ENCODE measurements at places on chromosomes 4 and X. TPM values are rescaled to one million over a fixed set of nuclear protein-coding genes. Genes with fewer than 3 reads are reported as not detected.

CCSER1 gene
- total RNA-seq: 1.0 TPM

DGKK gene
- not detected for total RNA-seq

ATP2B3 gene
- 0.52 TPM for total RNA-seq

MTNR1A gene
- not detected for total RNA-seq

FGD1 gene
- total RNA-seq: 4.2 TPM

XAGE1A gene
- not detected for total RNA-seq

PLAC8 gene
- 11.0 TPM for total RNA-seq

NMU gene
- total RNA-seq: not detected

STATH gene
- not detected for total RNA-seq

CCDC149 gene
- 5.7 TPM for total RNA-seq

DCAF8L2 gene
- not detected for total RNA-seq

PLXNB3 gene
- 1.0 TPM for total RNA-seq

NLGN4X gene
- 1.6 TPM for total RNA-seq

CPZ gene
- total RNA-seq: 11.5 TPM

ADAM29 gene
- total RNA-seq: not detected

PGRMC2 gene
- 28.2 TPM for total RNA-seq

CDKL5 gene
- total RNA-seq: 4.2 TPM
